ENCODE measurements at places on chromosomes 5 and 9.

DNA sequence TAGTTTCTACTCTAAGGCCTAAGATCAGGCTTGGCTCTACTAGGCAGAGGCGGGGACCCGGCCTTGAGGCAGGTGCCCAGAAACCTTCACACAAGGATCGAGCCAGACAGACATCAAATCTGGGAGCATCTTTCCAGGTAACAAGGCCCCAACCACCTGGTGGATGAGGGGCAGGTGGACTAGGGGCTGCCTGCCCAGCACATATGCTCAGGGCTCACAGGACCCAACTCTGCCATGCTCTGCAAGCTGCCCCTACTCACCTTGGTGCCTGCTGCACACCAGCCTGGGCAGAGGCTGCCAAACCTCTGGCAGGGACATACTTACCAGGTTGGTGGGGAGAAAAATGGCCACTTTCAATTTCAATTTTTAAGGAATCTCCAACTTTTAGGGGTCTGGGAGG is 2.2 kb upstream of the ZNF618 start:
- no peak for DNase-seq

GRCh38 chr5:88060194-88060593 is 208.5 kb downstream of the TMEM161B start:
- DNase-seq: no peak

DNA sequence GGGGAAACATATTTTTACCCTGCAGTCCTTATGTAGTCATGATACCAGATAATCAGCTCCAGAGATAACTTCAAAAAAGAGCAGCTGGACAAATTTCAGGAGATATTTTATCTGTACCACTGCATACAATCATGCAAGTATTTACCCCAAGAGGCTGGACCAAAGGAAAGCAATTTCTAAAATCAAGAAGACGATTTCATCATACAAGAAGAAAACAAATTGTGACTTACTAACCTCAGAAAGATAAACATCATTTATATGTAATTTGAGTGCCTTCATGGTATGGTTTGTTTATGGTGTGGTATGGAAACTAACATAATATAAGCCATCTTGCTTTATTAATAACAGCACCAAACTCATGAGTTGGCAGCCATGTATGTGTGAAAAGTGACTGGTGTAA is 603.6 kb downstream of the PSAT1 start:
- no peak for DNase-seq

- no peak for DNase-seq
Measured at GRCh38 chr9:115978659-115979096, 174.9 kb upstream of the PAPPA start.

GRCh38 chr9:7121664-7122063 is 363.9 kb downstream of the KDM4C start:
- DNase-seq: no peak

DNA sequence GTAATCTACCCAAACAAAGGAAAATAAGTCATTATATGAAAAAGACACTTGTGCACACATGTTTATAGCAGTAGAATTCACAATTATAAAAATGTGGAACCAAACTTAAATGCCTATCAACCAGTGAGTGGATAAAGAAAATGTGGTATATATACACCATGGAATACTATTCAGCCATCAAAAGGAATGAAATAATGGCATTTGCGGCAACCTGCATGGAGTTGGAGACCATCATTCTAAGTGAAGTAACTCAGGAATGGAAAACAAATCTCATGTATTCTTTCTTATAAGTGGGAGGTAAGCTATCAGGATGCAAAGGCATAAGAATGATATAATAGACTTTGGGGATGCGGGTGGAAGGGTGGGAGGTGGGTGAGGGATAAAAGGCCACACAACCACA is 34.6 kb downstream of the SLC12A2 start:
- DNase-seq: no peak

DNA sequence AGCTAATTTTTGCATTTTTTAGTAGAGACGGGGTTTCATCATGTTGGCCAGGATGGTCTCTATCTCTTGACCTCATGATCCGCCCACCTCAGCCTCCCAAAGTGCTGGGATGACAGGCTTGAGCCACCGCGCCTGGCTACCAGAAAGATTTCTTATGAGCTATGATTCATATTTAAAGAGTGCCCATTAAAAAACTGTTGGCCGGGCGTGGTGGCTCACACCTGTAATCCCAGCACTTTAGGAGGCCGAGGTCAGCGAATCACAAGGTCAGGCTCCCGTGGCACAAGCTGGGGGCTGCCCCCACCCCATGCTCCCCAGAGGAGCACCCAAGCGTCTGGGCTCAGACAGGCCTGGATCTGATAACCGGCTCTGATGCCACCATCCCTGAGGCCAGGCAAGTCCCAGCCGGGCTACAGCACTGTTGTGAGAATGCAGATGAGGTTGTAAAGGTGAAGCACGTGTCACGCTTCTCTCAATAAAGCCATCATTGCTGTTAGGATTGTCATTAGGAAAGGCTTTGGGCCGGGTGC is 13.9 kb downstream of the QRFP start:
- no peak for DNase-seq

- DNase-seq: no peak
Measured at GRCh38 chr5:172723508-172723907, 47.5 kb downstream of the DUSP1 start.

- no peak for DNase-seq
Measured at GRCh38 chr5:155532621-155533311, 519.2 kb downstream of the KIF4B start.

DNA sequence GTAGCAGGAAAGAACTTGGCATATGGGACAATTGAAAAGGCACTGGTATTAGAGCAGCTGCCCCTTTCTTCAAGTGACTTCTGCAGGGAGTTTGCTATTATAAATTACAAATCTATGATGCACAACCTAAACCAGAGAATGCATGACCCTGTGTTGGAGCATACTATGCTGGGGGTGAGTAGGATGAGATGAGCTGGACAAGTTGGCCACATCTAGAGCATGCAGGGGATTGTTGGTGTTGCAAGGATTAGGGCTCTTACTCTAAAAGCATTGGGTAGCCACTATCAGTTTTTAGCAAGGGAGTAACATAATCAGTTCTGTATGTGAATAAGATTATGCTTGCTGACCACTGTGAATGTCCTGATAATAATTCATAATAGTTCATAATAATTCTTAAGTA is 186.7 kb downstream of the KIAA0825 start:
- DNase-seq: no peak

DNA sequence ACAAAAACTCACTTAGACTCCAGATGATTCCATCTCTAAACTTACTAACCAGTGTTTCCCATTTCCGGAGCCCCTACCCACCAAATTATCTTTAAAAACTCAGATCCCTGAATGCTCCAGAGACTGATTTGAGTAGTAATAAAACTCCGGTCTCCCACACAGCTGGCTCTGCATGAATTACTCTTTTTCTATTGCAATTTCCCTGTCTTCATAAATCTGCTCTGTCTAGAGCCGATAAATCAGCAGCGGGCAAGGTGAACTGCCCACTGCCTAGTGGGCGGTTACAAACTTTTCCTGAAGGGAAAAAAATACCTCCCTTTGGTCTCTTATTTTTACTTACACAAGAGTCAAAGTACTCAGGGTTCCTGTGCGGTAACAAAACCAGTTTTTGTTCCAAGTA is 624.4 kb upstream of the RORB start:
- no peak for DNase-seq

- no peak for DNase-seq
Measured at GRCh38 chr9:20200581-20200980, 411.7 kb upstream of the SLC24A2 start.

DNA sequence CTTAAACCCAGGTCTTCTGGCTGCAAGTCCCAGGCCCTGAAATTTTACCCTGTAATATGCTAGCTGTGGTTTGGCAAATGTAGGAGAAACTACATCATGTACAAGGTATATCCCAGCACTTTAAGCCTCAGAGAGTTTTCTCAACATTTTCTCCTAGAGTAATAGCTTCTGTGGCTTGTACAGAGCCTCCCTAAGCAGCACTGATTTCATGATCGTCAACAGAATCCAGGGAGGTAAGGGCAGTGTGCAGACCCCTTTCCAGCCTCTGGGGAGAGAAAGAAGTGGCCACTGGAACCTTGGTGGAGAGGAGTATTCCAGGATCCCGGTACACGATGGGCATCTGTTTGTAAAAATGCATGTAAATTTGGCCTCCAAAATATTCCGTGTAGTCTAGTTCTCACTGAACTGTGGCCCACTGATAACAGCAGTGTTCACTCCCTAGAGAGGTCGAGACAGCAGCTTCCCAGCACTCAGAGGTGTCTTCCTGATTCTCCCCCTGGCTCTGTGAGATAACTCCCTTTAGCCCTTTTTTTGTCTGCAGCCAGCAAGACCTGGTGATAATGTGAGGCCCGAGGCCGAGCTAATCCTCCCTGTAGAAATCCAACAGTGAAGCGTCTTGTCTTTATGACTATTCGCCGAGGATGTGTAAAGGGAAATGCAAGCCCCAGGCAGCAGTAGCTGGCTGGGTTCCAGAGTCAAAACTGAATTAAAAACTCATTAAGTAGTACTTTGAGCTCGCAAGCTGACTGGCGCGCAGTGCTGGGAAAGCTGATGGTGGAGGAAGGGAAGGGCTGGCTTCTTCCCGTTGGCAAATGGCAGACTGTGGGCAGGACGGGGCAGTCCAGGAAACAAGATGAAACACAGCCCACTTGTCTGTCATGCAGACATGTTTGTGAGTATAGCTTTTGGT is 59.0 kb downstream of the MAP1B start:
- DNase-seq: no peak

GRCh38 chr5:119402555-119402954 is 46.7 kb downstream of the TNFAIP8 start:
- no peak for DNase-seq

- DNase-seq: no peak
Measured at GRCh38 chr9:74304598-74304997, 192.5 kb upstream of the RORB start.

GRCh38 chr9:33123407-33124031 is 43.6 kb downstream of the B4GALT1 start:
- DNase-seq: no peak

- no peak for DNase-seq
Measured at GRCh38 chr9:83166372-83166771, 103.4 kb upstream of the RASEF start.

- no peak for DNase-seq
Measured at GRCh38 chr5:88667496-88668201, 215.3 kb downstream of the MEF2C start.

GRCh38 chr5:166195981-166196380 is 2095.5 kb upstream of the WWC1 start:
- DNase-seq: no peak

DNA sequence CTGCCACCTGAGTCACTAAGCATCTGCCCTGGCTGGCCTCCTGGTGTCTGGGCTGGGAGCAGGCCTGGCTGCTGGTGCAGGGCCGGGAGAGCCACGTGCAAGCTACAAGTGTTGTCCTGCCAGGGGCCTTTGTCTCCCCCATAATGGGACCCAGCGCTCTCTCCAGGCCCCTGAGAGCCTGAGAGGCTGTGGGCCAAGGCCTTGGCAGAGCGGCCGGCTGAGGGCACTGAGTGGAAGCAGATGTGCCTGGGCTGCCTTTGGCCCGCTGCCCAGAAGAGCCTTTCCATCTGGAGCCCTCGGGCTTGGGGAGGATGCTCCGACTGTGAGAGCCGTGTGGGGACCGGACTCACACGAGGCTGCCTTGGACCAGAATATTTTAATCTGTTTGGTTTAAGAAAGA is 185.5 kb downstream of the RGS3 start:
- DNase-seq: no peak

GRCh38 chr9:97759581-97760288 is 62.6 kb upstream of the XPA start:
- no peak for DNase-seq

DNA sequence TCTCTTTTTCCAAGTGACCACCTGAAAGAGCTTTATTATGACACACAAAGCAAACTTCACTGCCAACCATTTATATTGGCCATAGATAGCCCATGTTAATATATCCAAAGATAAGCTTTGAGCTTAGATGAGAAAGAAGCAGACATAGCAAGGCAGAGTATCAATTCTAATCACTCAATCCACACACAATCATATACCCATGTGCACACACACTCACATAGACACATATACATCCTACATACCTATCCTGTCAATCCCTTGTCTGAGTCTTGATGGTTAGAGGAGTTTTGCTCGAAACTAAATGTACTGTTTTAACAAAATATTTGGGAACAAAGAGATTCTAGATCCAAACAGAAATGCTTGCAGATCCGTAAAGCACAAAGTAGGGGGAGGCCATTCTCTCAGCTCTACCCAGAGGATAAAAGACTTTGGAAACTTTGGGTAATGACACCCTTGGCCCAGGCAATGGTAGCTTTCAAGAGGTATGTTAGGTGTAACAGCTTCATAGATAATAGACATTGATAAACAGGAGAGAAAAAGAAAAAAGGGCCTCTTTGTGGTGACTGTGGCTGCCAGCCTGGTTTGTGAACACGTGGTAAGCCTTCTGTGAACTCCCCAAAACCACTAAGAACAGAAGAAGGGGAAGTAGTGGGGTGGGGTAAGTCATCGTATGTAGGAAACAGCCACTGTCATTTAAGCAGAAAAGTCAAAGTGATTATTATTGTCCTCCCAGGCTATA is 121.6 kb downstream of the TLR4 start:
- DNase-seq: peak; percentile 15

DNA sequence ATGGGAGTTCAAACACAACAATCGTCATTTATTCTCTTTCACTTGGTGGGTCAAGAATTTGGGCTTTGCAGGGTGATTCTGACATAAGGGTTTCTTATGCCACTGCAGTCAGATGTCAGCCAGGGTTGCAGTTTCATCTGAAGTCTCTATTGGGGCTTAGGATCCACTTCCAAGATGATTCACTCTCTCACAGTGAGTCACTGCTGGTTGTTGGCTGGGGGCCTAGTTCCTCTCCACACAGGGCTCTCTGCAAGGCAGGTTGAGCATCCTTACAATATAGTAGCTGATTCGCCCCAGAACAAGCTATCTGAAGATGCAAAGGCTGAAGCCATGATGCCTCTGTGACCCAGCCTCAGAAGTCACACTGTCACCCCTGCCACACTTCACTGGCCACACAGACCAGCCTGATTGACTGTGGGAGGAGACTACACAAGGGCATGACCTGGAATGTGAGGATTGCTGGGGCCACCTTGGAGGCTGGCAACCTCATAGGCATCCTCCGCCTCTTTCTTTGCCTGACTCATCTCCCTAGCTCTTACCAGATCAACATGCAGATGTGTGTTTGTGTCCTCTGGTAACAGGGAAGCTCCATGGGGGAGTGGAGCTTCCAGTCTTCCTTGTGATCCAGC is 4.5 kb upstream of the CARD19 start:
- no peak for DNase-seq

GRCh38 chr9:136091582-136092352 is 3.3 kb downstream of the NACC2 start:
- DNase-seq: no peak

GRCh38 chr5:85334-85995 is 6.5 kb upstream of the PLEKHG4B start:
- no peak for DNase-seq

DNA sequence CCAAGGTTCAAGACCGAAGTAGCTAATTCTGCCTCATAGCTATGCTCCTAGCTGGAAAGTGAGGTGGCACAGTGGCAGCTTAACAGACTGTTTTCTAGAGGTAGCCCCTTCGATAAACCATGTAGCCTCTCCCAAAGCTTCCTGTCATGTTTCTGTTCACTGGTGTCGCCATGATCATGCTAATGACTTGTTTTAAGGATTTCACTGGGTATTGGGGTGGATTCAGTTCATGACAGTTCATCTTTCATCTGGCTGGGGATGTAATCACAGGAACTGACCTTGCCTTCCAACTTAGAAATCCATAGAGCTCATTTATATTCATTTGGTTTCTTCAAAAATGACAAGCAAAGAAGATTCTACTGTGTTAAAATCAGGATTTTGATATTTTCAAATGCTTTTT is 9.4 kb downstream of the POU5F2 start:
- no peak for DNase-seq
